ENCODE measurements at places on chromosomes 16 and 17.

- no peak for DNase-seq
Measured at GRCh38 chr17:2830678-2831077, 34.4 kb downstream of the RAP1GAP2 start.

GRCh38 chr16:1152651-1153259, at the start of gene CACNA1H:
CACNA1H (plus strand) TSS chr16:1153106; CDS start chr16:1153738, 632 bp downstream.
- no peak for DNase-seq

DNA sequence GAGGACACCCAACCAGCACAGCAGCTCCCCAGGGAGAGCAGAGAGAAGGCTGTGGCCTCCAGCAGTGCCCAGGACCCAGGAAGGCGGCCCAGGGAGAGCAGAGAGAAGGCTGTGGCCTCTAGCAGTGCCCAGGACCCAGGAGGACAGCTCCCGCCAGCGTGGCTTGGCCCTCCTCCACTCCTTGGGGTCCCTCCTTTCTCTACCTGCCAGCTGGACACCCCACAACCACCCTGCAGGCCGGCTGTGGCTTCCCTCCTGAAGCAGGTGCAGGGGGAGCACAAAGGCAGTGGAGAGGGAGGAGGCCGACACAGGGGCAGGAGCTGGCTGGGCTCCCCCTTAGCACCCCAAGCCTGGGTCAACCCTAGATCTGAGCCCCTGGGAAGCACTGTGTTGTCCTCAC, 54.1 kb upstream of the FASN start:
- no peak for DNase-seq

- DNase-seq, result no peak
Measured at GRCh38 chr16:70805787-70806186, 4.8 kb upstream of the VAC14 start.

- DNase-seq, result no peak
Measured at GRCh38 chr16:65235339-65236177, 113.7 kb upstream of the CDH11 start.

GRCh38 chr17:47948706-47949196, 7.4 kb downstream of the PNPO start:
- no peak for DNase-seq

- no peak for DNase-seq
Measured at GRCh38 chr16:66240631-66241395, 125.7 kb upstream of the CDH5 start.

- DNase-seq, result no peak
Measured at GRCh38 chr17:82291582-82292250, 18.2 kb upstream of the CSNK1D start.

- no peak for DNase-seq
Measured at GRCh38 chr17:79478051-79478461, 132.8 kb downstream of the RBFOX3 start.

GRCh38 chr17:48618256-48618896, 3.3 kb upstream of the HOXB8 start:
- peak; percentile 81 for DNase-seq

- no peak for DNase-seq
Measured at GRCh38 chr17:59406808-59407381, 75.4 kb downstream of the YPEL2 start.

DNA sequence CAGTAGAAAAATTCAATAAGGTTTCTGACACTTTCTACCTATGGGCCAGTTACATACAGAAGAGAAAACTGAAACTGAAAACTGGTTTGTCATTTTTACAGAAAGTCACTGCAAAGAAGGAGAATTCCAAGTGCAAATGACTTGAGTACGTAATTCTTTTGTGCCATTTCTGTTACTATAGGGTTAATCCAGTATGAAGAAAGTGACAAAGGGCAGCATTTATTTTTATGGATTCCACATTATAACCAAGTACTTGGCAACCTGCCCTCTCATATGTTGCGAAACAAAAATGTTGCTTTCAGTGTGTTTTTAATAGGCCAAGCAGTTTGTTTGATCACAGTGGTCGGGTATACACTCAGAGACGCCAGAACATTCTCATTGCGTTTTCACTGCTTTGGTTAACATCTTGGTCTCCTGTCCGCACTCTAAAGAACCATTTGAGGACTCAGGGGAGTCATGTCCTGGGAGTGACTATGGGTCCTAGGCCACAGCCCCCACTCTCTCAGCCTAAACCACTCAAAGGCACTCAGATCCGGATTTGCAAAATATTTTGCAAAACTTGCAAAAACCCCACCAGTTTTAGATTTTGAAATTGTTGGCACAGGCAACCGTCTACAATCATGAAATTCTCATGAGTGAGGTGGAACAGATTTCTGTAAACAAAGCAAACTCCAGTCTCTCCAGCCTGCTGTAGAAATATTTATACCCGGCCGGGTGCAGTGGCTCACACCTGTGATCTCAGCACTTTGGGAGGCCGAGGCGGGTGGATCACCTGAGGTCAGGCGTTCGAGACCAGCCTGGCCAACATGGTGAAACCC, 15.4 kb upstream of the HELZ start:
- DNase-seq, result no peak

GRCh38 chr16:14420721-14421488, 209.2 kb downstream of the PARN start:
- no peak for DNase-seq

- no peak for DNase-seq
Measured at GRCh38 chr17:76188213-76189016, 47.4 kb upstream of the FOXJ1 start.

DNA sequence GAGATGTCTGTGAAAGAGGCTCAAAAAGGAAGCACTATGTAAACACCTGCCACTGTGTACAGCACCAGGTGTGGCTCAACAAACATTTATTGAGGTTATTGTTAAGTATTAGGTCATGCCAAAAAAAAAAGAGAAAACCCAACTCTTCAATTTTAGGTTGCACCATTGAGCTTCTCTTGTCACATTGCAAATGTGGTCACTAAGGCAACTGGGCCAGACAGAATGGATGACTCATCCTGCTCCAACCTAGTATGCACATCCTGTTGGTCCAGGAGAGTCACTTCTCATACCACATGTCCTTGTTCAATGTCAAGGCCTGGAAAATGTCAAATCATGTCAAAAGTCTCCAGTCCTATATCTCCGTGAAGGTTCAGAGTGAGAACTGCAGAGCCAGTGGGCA, 25.0 kb downstream of the HOXB1 start:
- peak; percentile 25 for DNase-seq

DNA sequence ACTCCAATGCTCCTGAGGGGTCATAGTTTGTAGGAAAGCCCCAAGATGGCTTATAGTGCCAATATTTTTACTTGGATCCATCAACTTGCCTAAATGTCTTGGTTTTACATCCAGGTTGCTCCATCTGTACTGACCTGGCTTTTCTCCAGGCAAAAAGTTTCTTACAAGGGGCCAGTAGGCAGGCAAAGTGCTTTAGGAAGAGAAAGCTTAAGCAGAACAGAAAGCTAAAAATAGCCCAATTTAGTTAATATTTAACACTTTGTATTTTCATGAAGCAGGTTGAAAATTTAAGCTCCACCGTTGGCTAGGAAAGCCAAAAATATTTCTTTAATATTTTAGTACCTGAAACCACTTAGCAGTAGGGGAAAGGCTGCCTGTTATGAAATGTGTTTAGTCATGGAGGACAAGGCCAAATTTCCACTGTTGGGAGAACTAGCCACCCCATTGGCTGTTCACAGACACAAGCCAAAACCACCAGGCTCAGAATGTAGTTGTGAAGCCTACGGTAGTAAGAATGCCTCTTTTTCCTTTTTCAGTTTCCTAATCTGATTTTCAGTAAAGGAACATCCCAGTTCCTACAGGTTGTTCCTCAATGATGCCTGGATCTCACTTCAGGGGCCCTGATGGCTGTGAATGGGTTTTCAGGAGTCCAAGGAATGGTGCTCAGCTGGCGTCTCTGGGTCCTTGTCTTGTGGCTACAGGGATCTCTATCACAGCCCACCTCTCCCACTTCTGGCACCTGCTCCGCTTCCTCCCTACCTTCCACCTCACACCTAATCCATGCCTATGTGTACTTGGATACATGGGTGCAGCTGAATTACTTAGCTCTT, 324.8 kb downstream of the PMP22 start:
- DNase-seq, result no peak

GRCh38 chr16:80100186-80100585, 440.6 kb upstream of the DYNLRB2 start:
- no peak for DNase-seq

GRCh38 chr17:36760425-36760824, 159.0 kb downstream of the MRM1 start:
- no peak for DNase-seq

GRCh38 chr17:17180141-17180603, 26.0 kb downstream of the PLD6 start:
- no peak for DNase-seq

GRCh38 chr16:58814348-58814801, 80.3 kb upstream of the GOT2 start:
- no peak for DNase-seq

DNA sequence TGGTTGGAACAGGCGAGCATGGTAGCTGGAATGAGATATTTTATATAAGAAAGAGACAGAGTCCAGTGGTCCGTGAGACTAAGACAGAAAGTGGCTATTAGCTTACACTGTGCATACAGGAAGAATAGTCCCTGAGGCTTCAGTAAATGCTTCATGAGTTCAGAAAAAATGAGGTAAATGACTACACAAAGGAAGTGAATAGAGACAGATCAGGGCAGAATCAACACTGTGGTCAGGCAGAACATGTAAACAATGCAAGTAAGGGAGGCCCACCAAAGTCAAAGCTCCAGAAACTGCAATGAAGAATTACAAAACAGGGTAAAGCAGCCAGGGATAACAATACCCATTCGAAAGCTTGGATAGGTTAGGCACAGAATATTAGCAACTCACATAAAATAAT, 4.8 kb downstream of the ABCA10 start:
- DNase-seq, result no peak

DNA sequence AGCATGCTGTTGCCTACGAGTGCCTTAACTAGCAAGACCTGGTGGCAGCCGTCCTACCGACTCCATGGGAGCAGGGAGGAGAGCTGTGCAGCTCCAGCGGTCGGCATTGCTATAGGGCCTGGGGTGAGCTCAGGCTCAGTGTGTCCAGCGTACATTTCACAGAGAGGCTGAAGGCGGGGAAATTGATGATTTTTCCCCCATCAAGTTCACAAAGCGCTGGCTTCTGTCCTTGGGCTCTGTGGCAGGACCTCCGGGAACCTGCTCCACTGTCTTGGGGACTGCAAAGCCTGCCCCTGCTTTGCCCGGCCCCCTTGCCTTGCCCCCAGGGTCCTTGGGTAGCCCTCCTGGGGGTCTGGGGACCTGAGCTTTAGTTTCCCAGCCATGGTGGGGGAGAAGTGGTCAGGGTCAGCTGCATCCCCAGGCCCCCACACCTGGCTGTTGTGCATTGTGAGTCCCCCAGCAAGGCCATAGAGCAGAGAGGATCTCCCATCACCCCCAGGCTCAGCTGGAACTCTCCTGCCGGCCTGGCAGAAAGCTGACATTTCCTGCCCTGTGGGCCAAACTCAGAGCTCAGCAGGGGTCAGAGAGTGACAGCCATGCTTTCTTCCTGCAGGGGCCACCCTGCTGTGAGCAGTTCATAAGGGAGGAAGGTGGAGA, 3.9 kb upstream of the KCNJ18 start:
- DNase-seq, result no peak

- no peak for DNase-seq
Measured at GRCh38 chr17:46151762-46152161, 41.5 kb downstream of the KANSL1 start.

DNA sequence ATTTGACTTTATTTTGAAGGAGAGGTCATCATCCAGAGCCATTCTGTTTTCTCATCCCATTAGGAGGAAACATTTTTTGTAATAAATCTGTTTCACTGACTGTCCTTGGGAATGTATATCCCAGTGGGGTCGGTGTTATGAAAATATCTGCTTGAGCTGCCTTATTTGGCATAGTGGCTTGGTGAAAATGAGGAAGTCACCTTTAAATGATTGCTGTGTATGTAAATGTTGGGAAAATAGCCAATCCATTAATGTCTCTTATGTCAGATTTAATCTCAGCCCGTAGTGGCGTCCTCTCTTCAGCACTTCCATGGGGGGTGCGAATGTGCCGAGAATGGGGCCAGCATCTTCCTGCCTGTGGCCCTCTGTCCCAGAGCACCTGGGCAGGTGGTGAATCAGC, 57.6 kb downstream of the BANP start:
- DNase-seq, result no peak

GRCh38 chr17:10294180-10294579, 78.6 kb downstream of the MYH13 start:
- no peak for DNase-seq

GRCh38 chr16:82585675-82586074, 41.1 kb upstream of the CDH13 start:
- no peak for DNase-seq

DNA sequence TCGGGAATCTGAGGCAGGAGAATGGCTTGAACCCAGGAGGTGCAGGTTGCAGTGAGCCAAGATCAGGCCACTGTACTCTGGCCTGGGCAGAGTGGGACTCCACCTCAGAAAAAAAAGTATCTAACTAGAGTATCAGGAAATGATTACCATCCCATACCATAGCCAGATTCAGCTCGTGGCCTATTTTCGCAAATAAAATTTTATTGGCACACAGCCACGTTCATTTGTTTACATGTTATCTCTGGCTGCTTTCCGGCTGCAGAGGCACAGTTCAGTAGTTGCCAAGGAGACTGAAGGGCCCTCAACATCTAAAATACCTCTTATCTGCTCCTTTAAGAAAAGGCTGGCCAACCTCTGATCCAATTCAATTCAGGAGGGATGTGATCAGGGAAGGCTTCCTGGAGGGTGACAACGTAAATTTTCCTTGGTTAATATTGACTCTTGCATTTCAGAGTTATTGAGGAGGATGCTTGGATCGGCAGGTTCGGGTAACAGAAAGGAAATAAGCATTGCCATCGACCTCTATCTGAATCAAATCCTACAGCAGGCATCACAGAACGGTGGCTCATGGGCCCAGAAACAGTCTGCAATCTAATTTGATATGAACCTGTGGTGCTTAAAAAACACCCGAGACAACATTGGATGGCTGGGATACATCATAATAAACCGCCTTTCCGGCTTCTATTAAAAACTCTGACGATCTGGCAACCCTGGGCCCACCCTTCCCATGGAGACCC, 73.8 kb downstream of the XYLT1 start:
- DNase-seq, result no peak

DNA sequence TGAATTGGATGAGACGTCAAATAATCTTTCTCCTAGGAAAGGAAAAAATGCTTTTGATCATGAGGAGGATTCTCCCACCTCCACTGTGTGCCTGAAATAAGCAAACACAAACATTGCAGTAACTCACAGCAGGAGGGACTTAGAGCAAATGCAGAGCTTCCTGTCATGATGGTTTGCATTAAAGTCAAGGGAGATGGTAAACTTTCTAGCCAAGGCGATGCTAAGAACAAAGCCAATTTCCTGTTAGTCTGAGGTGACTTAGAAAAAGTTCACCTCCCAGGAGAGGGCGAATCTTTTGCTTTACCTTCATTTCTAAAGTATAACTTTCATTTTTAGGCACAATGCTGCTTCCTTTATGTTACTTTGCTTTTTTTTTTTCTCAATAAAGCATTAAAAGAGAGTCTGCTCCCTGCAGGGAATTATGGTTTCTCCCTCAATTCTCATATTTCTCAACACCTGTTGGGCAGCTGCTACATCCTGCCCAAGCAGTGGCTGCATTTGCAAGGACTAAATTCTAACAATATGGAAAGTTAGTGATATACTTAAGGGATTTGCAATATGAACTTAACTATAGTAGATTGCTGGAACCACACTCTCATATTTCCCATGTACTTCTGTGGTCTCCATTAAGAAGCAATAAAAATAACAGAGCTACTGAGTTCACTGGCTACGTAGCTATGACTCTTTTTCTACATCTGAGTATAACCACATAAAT, 175.6 kb downstream of the PCTP start:
- DNase-seq, result no peak

All from T1000 (cell line).